Activated CD8-positive, alpha-beta T cell treated with anti-CD3 and anti-CD28 coated beads, Interleukin-2, amount 10 ng/mL, durations not matched to agents 7 days and 5 days (primary cell): ENCODE measurements at places on chromosomes 5 and 9. TPM values are rescaled to one million over a fixed set of nuclear protein-coding genes. Genes with fewer than 3 reads are reported as not detected.

GRCh38 chr5:50791813-50792212, 125.4 kb downstream of the PARP8 start:
- no peak overlapping the region for H3K27ac ChIP-seq
- H3K36me3 ChIP-seq: peaks cover 62% of the 10 kb centered on the region
- H3K4me1 ChIP-seq: no peaks in the 10 kb centered on the region
- no peak overlapping the region for H3K4me3 ChIP-seq
- DNase-seq: no peak
- H3K27me3 ChIP-seq: no peaks in the 10 kb centered on the region

DNA sequence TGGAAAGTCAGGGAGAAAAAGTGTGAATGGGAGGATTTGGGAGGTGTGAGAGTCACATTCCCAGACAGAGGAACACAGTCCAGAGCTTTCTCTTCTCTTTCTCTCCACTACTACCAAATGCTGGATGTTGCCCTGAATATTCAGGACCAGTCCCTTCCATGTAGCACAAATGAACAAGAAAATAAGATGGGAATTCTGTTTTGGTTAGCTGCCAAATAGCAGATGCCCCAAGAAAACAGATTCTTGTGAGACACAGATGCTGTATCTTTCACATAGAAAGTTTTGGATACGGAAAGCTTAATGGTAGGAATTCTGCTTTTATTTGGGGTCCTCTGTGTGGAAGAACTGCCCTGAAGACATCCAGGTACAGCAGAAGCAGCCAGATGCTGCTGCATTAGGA, 37.8 kb downstream of the PRLR start:
- no peak overlapping the region for H3K27ac ChIP-seq
- no peaks in the 10 kb centered on the region for H3K4me1 ChIP-seq
- H3K4me3 ChIP-seq: no peak overlapping the region
- no peaks in the 10 kb centered on the region for H3K36me3 ChIP-seq
- no peak for DNase-seq

DNA sequence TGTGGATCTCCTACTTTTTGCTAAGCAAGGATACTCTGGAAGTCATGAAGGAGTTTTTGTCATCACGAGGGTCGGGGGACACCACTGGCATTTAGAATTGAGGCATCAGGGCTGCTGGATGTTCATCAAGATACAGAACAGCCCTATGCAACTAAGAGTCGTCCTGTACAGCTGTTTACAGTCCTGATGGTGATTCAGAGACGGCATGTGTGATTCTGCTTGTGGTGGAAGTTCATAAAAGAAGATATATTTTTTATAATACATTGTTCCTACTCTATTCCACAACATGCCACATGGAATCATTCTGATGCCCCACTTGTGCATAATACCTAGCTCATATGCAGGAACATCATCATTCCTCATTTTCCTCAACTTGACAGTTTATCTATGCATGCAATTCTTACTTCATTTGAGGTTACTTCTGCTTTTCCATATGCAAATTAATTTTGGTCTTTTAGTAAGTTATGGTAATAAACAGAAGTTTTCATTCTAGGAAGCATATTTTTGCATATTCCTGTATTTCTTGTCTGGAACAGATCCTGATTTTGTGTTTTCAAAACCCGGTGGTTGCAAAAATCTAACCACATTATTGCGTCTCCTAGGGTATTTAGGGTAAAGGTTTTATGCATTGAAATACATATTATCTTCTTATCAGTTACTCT, 155.2 kb downstream of the ARHGEF28 start:
- no peak overlapping the region for H3K4me3 ChIP-seq
- H3K27ac ChIP-seq: no peak overlapping the region
- H3K27me3 ChIP-seq: no peaks in the 10 kb centered on the region

DNA sequence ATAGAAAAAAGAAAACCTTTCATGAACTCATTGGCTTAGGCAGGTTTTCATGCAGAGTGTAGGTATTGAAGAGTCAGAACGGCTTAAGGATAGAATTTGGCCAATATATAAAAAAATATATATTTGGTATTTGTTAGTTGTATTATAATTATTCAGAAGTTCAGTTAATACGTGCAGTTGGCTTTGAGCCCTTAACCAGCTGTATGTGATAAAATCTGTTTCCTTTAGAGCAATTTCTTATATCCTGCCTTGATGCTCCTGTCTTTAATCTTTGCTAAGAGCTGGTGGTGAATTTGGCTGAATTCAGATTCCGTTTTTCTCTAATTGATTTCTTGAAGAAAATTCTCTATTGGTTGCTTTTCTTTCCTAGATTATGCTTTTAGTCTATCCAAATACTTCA, 3.7 kb downstream of the ANXA1 start:
- peaks cover 66% of the 10 kb centered on the region for H3K4me1 ChIP-seq
- peak overlapping the region; percentile 72 for H3K27ac ChIP-seq
- H3K27me3 ChIP-seq: no peaks in the 10 kb centered on the region
- no peak for DNase-seq
- H3K4me3 ChIP-seq: peak overlapping the region; percentile 88

DNA sequence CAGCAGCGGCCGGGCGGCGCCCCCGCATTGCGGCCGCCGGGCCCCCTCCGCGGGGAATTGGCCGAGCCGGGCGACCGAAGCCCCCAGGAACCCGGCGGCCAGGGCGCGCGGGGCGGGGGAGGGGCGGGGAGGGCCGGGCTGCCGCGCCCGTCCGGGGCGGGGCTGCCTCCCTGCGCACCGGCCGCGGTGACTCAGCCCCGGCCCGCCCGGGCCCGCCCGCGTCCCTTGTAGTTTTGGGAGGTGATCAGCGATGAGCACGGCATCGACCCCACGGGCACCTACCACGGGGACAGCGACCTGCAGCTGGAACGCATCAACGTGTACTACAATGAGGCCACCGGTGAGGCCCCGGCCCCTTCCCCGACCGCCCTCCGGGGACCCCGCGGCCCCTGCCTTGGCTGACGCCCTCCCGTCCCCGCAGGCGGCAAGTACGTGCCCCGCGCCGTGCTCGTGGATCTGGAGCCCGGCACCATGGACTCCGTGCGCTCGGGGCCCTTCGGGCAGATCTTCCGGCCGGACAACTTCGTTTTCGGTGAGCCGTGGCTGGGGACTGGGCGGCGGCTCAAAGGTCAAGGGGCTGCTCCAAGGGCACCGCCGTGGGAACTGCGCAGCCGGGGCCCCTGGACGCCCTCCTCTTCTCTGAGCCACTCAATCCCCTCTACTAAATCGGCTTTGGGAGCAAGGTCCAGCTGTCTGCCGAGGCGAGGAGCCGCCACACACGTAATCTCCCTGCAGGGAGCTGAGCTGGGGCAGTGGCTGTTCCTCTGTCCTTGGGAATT, 592 bp downstream of the TUBB4B start:
- H3K27me3 ChIP-seq: no peaks in the 10 kb centered on the region
- peak overlapping the region; percentile 87 for H3K27ac ChIP-seq
- DNase-seq: peak; percentile 69
- peak overlapping the region; percentile 86 for H3K4me3 ChIP-seq

- no peak overlapping the region for H3K27ac ChIP-seq
- no peaks in the 10 kb centered on the region for H3K36me3 ChIP-seq
- H3K4me3 ChIP-seq: no peak overlapping the region
- no peak for DNase-seq
- no peaks in the 10 kb centered on the region for H3K4me1 ChIP-seq
- no peaks in the 10 kb centered on the region for H3K27me3 ChIP-seq
These were observed 52.7 kb upstream of the UBTD2 start for GRCh38 chr5:172336264-172336663.

GRCh38 chr9:116060631-116061030, 93.0 kb upstream of the PAPPA start:
- H3K27me3 ChIP-seq: no peaks in the 10 kb centered on the region
- DNase-seq: no peak
- H3K36me3 ChIP-seq: no peaks in the 10 kb centered on the region
- H3K4me1 ChIP-seq: no peaks in the 10 kb centered on the region
- no peak overlapping the region for H3K27ac ChIP-seq

DNA sequence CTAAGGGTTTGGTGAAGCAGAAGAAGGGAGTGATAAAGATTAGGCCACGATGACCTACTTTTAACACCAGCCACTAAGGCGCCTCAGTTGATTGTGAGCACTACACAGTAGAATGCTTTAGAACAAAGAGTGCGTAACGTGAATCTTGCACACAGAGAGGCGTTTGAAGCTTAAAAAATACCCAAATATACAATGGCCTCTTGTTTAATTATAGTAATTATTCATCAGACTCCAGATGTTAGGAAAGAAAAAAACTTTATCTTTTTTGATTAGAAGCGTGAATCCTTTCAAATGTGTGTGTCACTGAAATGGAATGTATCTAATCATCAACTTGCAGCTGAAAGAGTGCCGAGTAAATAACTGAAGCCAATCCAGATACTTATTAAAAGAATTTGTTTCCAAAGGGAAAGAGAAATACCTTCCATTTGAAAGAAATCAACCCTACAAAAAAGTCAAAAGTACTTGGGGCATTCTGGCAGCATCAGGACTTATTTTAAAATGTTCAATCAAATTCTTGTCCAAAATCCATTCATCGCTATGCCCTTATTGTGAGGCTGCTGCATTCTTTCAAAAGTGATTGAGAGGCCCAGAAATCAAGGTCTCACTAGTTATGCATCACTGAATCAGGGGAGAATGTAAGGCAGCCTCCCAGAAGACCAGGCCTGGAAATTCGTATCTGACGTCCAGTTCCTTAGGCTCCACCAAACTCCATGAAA, 337.5 kb downstream of the ZNF608 start:
- no peaks in the 10 kb centered on the region for H3K27me3 ChIP-seq
- no peaks in the 10 kb centered on the region for H3K4me1 ChIP-seq
- H3K27ac ChIP-seq: no peak overlapping the region
- H3K36me3 ChIP-seq: no peaks in the 10 kb centered on the region

GRCh38 chr5:141757402-141757801, 75.4 kb upstream of the ARAP3 start:
- H3K4me1 ChIP-seq: no peaks in the 10 kb centered on the region
- no peak overlapping the region for H3K4me3 ChIP-seq
- no peaks in the 10 kb centered on the region for H3K36me3 ChIP-seq
- H3K27me3 ChIP-seq: peaks cover 38% of the 10 kb centered on the region
- no peak overlapping the region for H3K27ac ChIP-seq

GRCh38 chr5:3310541-3311261, 284.9 kb upstream of the IRX1 start:
- no peaks in the 10 kb centered on the region for H3K36me3 ChIP-seq
- H3K27me3 ChIP-seq: no peaks in the 10 kb centered on the region
- no peak overlapping the region for H3K27ac ChIP-seq
- no peak overlapping the region for H3K4me3 ChIP-seq
- no peaks in the 10 kb centered on the region for H3K4me1 ChIP-seq
- no peak for DNase-seq

DNA sequence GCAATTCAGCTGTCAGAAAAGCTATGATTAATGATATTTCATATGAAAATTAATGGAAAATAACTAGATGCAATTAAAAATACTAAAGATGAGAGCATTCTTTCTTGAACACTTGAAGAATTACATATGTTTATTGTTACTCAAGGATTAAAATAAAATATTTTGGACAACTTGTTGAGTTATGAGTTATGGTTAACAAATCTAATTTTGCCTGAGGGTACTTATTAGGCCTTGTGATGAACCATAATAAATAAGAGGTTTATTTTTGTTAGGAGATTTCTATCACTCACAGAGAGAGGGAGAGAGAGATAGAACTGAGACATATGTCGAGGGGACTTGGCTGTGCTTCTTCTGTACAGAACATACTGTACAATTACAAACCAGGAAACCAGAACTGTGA, 183.7 kb downstream of the ISL1 start:
- H3K4me3 ChIP-seq: no peak overlapping the region
- no peaks in the 10 kb centered on the region for H3K36me3 ChIP-seq
- no peaks in the 10 kb centered on the region for H3K27me3 ChIP-seq

DNA sequence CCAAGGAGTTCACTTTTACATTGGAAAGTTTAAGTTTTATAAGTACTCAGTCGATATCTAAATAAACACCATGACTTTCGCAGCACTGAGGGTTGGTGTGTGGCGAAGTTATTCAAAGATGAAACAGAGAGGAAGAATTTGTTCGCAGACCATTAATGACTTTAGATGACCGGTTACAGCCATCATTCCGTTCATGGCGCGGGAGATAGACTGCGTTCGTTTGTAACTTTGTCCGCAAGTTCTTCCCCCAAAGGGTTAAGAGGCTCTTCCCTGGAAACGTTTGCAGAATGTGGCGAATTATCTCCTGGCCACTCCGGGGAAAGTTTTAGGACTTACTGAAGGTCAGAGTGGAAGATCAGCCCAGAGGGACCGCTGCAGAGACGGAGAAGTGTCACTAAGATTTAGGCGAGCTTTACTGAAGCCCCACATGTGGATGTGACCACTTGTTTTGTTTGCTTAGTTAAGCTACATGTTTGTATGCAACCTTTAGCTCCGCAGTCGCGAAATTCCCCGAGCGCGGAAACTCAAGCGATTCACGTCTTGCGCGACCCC, 2.2 kb upstream of the FOXD1 start:
- peaks cover 23% of the 10 kb centered on the region for H3K4me1 ChIP-seq

DNA sequence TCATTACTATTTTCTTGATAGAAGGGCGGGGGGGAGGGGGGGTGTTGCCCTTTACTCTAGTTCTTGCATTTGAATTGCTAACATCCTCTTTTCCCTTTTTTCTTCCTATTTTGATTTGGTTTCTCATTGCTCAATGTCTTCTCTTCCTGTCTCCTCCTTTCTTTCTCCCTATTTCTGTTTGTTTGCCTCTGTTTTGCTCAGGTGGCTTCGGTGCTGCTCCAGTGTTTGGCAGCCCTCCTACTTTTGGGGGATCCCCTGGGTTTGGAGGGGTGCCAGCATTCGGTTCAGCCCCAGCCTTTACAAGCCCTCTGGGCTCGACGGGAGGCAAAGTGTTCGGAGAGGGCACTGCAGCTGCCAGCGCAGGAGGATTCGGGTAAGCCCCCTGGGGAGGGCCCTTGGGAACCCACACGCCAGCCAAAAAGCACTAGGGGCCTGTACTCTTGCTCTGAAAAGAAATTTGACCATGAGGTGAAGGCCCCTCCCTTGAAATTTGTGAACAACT, 48.3 kb downstream of the FAM78A start:
- no peak overlapping the region for H3K4me3 ChIP-seq
- H3K4me1 ChIP-seq: peaks cover 7% of the 10 kb centered on the region
- no peaks in the 10 kb centered on the region for H3K27me3 ChIP-seq
- DNase-seq: no peak
- H3K36me3 ChIP-seq: peaks cover 37% of the 10 kb centered on the region

GRCh38 chr9:74674077-74674476, 176.9 kb downstream of the RORB start:
- H3K27me3 ChIP-seq: no peaks in the 10 kb centered on the region
- H3K4me3 ChIP-seq: no peak overlapping the region
- H3K27ac ChIP-seq: no peak overlapping the region
- no peak for DNase-seq
- no peaks in the 10 kb centered on the region for H3K36me3 ChIP-seq

- no peak overlapping the region for H3K4me3 ChIP-seq
- H3K27ac ChIP-seq: no peak overlapping the region
- H3K36me3 ChIP-seq: no peaks in the 10 kb centered on the region
- no peaks in the 10 kb centered on the region for H3K27me3 ChIP-seq
These were observed 524.7 kb downstream of the SPATA31D1 start for GRCh38 chr9:82513242-82513751.

GRCh38 chr9:134600371-134600770, 41.2 kb upstream of the COL5A1 start:
- no peak overlapping the region for H3K27ac ChIP-seq
- H3K27me3 ChIP-seq: no peaks in the 10 kb centered on the region
- no peaks in the 10 kb centered on the region for H3K4me1 ChIP-seq
- H3K36me3 ChIP-seq: no peaks in the 10 kb centered on the region
- H3K4me3 ChIP-seq: no peak overlapping the region

The TTC39B gene
- total RNA-seq: 20.3 TPM

The SLC27A6 gene
- not detected for total RNA-seq

The SLC25A48 gene
- total RNA-seq: not detected

The PCDHGB3 gene
- total RNA-seq: 0.16 TPM

The GABBR2 gene
- not detected for total RNA-seq

The OR1Q1 gene
- not detected for total RNA-seq
